Coronary artery (tissue), 2 donors: ENCODE measurements at places on chromosomes 4 and X.

DNA sequence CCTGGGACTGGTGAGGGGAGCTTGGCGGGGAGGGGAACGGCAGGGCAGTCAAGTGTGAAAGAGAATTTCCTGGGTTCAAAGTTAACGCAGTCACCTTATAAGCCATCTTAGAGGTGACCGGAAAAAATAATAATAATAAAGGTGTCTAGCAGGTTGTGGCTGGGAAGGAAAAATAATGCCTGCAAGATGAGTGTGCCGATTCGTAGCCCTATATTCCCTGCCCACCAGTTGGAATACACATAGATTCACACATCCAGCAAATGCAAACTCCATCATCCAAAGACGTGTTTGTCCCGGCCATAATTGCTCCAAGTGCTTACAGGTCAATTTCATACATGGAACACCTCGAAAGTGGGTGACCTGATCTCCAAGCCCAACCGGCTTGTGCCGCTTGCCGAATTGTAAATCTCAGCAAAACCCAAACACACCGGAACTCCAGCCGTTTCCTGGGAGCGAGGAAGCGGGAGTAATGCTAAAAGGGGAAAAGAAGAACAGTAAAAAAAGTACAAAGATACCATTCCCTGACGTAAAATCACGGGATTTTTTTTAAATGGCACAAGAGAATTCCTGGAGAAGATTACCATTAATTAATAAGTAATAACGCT lies 1.3 kb upstream of the FAT1 start:
- DNase-seq = no peak

DNA sequence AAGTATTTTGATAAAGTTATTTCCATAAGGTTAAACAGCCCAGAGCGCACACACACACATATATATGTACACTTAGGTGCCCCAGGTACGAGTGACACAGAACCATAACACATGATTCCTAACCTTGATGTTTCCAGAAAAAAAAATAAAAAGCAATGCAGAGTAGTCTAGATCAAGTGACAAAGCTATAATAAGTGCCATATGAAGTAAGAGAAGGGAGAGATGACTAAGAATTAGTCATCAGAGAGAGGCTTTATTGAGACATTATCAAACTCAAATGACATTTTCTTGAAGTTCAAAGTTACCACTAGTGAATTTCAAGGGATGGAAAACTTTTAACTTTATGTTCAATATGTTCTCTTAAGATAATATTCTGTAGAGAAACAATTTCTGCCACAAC lies 215.0 kb downstream of the HTR2C start:
- no peak for DNase-seq

DNA sequence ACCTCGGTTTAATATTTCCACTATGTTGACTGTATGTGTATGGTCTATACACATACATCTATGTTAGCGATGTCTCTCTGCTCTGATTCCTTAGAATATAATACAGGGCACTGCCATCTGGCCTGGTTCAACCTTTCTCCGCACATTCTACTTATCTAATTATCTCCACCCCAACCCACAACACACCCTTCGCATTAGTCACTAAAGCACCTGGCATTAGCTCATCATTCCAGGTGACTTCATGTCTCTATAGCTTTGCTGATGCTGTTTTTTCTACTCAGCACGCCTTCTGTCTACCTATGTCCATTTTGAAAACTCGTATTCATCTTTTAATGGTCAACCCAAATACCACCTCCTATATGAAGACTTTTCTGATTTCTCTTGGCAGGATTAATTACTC lies 425.2 kb upstream of the RASGEF1B start:
- DNase-seq = no peak

DNA sequence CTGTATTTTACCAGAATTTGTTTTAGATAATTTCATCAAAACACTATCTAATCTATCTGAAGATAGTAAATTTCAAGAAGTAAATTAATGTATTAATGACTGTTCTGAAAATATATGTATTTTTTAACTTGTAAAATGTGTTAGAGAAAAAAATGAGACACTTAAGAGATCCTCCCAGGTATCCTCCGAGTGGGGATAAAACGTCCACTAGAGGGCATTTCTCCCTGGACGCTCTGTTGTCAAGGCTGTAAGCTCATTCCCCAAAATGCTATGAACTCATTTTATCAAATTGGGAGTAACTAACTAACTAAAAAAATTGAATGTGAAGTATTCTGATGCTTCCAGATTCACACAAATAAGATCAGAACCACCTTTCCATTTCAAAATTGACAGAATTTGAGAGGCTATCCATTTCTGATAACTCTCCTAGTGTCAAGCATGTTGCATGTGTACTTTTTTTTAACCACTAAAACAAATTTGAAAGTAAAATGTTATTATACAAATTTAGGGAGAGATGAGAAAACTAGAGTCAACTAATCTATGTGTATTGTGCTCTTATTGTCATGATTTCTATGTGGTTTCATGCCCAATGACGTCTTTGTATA lies 337.3 kb upstream of the HS3ST1 start:
- DNase-seq = no peak

DNA sequence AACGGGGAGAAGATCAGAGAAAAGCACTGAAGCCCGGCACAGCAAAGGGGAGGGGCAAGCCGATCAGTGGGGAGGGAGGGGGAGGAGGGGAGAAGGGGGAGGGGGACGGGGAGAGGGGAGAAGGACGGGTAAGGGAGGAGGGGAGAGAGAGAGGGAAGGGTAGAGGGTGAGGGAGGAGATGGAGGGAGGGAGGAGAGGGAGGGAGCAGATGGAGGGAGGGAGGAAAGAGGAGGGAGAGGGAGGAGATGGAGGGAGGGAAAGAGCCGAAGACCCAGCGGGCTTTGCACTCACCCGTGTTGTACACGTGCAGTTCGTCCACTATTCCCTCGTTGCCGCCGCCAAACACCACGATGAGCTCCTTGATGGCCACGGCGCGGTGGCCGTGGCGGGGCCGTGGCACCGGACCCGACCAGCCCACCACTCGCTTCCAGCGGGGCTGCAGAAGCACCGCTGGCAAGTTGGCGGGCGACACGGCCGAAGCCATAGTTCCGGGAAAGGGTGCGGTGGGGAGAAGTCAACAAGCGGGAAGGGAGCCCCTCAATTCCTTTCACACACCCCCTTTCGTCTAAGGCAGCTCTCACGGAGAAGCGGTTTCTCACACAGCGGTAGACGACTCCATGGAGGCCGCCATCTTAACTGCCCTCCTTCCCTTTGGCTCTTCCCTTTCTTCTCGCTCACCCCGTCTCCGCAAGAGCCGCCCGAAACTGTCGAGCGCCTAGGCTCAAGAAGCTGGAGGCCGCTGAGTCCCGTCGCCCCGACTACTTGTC lies 1.1 kb downstream of the HCFC1 start:
- no peak for DNase-seq

- DNase-seq = no peak
Observed at GRCh38 chr4:6773616-6774540, 8.6 kb upstream of the KIAA0232 start.

GRCh38 chr4:81260443-81261101 lies 45.5 kb upstream of the PRKG2 start:
- no peak for DNase-seq

GRCh38 chr4:73922766-73923630 lies 53.8 kb downstream of the CXCL1 start:
- no peak for DNase-seq

DNA sequence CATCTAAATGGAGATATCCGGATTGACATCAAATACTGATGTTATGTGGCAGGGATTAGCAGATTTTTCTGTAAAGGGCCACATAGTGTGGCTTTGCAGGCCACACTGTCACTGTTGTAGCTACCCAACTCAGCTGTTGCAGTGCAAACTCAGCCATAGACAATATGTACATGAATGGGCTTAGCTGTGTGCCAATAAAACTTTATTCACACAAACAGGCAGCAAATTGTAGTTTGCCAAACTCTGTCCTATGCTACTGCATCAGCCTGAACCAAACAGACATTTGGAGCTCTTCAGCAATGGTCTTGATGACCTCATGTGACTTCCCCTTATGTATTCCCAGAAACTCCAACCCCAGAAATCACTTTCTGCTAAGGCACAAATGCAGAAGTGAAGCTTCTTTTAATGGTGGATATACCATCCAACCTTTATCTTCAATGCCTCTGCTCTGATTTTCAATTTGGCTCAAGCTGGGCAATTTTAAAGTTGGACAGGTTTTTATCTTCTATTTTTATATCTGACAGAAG lies 18.4 kb upstream of the TRPC5OS start:
- DNase-seq = no peak

GRCh38 chrX:46588263-46588662 lies 14.7 kb downstream of the CHST7 start:
- DNase-seq = no peak

DNA sequence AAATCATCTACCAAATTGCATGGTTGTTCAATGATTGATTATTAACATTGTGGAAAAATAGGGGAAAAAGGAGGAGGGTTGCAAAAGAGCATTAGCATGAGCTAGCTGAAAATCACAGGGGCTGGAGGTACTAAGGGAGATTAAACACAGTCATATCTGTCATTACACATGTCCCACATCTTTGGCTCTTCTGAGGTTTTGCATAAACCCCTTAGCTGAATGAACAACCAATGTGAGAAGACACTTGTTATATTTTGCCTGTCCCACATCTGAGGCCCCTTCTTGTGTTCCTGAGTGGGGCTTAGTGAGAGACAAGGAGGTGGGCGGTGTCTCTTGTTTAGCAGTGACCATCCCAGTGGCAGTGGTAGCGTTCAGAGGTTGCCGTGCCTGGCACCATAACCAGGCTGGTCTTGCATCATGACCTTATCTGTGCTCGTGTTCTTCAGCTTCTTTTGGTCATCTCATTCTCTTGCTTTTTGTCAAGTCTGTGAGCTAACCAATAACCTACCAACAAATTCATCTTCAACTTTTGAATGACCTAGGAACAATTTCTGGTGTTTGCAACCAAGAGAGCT lies 95.6 kb downstream of the MID1IP1 start:
- no peak for DNase-seq

GRCh38 chr4:6520978-6521377 lies 48.6 kb upstream of the PPP2R2C start:
- no peak for DNase-seq

- no peak for DNase-seq
Observed at GRCh38 chr4:80521438-80521837, 185.9 kb downstream of the CFAP299 start.

DNA sequence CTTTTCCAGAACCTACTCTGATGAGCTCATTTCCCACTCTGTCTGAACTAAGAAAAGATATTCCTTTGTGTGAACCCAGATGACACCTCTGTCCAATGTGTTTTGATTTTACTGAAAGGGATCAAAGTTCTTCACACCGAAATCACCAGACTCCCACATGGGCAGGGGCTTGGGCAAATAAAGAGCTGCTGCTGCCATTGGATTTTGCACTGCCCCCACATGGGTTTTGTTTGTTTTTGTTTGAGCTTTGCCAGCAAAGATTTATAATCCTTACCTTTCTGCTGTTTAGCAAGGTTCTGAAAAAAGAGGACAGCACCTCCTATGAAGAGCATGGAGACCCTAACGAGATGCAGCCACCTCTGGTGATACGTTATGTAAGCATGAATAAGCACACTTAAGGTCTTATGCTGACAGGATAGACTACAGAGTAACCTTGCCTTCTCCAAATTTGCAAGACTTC lies 44.3 kb downstream of the HSD17B13 start:
- DNase-seq = no peak
